ENCODE measurements at places on chromosomes 13 and 19.

GRCh38 chr19:38152461-38153379, 71.3 kb downstream of the DPF1 start:
- no peak for DNase-seq

- no peak for DNase-seq
Measured at GRCh38 chr13:95269756-95270155, 31.5 kb downstream of the ABCC4 start.

- DNase-seq, result no peak
Measured at GRCh38 chr13:112078216-112078615, 11.3 kb downstream of the SOX1 start.

GRCh38 chr19:13734751-13735150, 29.6 kb upstream of the MRI1 start:
- no peak for DNase-seq
